Stimulated activated CD4-positive, alpha-beta T cell treated with anti-CD3 and anti-CD28 coated beads, TNF-alpha, amount 100 ng/mL, for 4 hours (primary cell): ENCODE measurements at places on chromosomes 7 and 10.

DNA sequence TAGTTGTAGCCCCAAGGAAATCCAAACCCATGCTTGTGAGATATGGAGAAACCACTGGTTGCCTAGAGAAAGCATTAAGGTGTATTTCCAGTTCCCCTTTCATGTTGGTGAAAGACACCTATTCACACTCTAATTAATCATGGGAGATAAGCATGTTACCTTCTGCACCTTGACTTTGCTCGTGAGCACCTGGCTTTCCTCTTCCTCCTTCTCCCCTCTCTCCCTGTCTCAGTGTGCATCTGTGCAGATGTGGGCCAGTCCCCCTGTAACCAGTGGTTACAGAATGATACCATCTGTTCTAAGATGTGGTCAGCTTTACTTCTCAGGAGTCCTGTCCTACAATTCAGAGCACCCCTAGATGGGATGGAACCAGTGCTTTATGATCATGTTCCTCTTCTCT is 160.6 kb downstream of the LCOR start:
- DNase-seq: no peak

- DNase-seq: no peak
Measured at GRCh38 chr7:36838616-36839225, 114.4 kb upstream of the AOAH start.

DNA sequence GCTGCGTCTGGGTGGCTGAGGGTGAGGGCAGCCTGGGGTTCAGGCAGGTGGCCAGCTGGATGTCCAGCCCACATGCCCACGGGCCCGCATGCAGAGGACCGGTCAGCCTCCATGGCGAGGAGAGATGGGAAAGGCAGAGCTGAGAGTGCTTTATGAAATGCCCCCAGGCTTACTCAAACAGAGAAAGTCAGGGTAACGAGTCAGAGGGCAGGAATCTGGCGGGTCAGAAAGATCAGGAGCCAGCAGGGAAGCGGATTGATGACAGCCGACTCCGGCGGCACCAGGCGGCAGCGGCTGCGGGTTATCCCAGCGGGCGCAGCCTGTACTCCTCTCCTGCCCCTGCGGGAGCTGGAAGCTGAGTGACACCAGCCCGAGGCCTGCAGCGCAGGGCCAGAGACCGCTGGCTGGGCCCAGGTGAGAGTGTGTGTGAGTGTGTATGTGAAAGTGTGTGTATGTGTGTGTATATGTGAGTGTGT is 13.4 kb downstream of the SLC13A4 start:
- DNase-seq: no peak

GRCh38 chr7:120554960-120555571 is 282.1 kb downstream of the KCND2 start:
- no peak for DNase-seq

- DNase-seq: no peak
Measured at GRCh38 chr10:115163129-115163528, 70.0 kb downstream of the ATRNL1 start.

DNA sequence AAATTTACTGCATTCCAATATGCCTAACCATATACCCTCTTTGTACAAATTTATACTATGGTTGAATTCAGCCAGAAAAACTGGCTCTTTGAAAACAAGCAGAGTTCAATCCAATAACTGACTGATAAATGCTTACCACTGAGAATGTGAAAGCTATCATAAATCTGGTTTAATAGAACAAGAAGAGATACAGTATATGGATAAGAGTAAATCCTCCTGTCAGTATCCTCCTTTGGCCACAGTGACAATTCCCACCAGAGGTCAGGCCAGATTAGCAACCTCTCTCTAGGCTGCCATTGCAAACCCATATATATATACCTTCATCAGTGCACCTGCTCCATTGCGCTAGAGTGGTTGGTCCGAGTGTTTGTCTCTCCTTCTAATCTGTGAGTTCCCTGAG is 647.2 kb downstream of the GRM8 start:
- DNase-seq: no peak

DNA sequence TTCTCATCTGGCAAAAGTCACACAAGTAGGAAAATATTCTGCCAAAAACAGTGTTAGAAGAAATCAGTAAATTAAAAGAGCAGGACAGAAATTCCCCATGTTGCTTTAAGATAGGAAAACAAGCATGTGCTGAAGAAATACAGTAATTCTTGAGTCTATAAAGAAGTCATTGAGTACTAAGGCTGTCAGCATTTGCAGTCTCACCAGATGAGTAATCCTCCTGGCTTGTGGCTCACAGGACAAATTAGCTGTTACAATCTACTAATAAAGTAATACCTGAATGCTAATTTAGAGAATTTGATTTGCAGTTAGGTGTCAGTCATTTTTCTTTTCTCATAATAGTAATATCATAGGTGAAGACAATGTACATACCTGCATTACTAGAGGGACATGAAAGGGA is 1158.9 kb upstream of the CELF2 start:
- DNase-seq: no peak

DNA sequence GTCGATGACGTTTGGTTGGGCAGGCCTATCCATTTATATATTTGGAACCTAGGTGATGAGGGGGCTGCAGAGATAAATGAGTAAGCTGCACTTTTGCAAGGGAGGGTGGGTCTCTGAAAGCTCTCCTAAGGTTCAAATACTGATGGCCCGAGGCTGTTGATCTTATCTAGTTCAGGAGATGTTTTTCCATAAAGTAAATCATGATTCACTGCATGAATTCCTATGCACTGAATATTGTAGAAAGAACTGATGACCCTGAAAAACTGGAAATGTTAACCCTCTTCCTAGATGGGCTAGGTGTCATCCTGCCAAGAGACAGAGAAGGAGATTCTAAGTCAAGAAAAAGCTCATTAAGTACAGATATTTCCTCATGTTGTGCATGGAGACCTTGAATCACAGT is 459.9 kb downstream of the PLXNA4 start:
- DNase-seq: no peak

DNA sequence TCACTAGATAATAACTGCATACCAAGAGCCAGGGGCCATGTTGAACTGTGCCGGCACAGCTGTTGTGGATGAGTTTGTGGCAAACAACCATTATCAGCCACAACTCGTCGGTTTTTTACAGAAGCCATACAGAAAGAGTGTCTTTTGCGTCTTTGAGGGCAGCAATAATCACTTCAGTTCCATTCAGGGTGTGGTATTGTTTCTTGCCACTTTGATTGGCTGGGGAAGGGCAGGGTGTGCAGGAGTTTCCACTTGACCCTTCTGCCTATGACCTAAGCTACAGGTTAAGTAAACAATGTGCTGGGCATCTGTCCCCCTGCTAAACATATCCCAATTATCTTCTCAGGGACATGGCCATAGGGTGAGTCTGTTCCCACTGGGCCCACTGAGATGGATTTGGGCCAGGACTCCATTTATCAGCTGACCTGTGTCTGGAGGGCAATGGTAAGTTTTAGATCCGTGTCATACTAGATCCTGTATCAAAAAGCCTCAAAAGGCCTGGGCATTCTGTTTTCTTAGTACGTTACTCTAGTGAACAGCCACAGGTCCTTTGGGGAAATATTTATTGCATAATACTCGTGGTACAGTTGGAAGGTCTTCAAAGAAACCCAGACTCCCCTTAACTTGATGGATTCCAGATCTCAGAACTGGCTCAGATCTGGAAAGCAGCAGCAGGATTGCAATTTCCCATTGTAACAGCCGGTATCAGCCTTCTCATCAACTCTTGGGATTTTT is 15.9 kb downstream of the ZNF3 start:
- DNase-seq: no peak

GRCh38 chr7:22074897-22075296 is 129.2 kb upstream of the CDCA7L start:
- DNase-seq: no peak

DNA sequence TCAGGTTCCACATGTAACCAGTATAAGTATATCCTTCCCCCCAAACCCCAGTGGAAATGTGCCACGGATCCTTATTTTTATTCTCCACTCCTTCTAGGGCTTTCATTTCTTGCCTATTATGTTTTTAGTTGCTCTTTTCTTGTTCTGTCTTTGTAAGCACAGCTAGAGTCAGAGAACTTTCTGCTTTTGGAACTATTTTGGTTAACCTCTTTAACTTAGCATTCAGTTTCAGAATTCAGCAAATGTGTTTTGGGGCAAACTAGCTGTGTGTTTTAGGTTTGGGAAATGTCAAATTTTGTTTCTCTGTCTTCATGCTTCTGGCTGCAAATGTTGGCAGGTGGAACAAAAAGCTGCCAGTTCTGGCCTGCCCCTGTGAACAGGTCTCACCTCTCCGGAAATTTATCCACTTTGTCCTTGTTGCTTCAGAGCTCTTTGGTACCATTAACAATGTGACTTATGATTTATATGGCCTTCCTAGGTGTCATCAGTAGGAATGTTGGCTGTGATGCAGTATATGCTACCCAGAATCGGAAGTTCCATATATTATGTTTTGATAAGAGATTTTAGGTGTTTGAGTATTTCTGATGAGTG is 156.1 kb downstream of the ADK start:
- no peak for DNase-seq

DNA sequence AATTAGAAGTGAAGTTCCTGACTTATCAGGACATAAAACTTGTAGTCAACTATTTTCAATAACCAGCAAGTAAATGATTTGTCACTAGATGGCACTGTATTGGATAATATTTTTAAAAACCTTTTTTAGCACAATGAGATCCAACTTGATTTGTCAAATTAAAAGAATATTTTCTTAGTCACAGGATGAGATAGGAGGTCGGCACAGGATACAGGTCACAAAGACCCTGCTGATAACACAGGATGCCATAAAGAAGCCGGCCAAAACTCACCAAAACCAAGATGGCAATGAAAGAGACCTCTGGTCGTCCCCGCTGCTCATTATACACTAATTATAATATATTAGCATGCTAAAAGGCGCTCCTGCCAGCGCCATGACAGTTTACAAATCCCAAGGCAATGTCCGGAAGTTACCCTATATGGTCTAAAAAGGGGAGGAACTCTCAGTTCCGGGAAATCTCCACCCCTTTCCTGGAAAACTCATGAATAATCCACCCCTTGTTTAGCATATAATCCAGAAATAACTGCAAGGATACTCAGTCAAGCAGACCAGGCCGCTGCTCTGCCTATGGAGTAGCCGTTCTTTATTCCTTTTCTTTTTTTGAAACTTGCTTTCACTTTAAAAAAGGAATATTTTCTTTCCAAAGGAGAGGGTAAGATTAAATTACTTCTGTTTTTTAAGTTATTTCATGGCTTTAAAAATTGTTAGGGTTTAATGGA is 255.7 kb upstream of the MKLN1 start:
- DNase-seq: no peak

GRCh38 chr10:47325303-47326291 is 3.3 kb downstream of the GDF2 start:
- DNase-seq: no peak

- DNase-seq: no peak
Measured at GRCh38 chr10:19815731-19816410, 361 bp upstream of the PLXDC2 start.

DNA sequence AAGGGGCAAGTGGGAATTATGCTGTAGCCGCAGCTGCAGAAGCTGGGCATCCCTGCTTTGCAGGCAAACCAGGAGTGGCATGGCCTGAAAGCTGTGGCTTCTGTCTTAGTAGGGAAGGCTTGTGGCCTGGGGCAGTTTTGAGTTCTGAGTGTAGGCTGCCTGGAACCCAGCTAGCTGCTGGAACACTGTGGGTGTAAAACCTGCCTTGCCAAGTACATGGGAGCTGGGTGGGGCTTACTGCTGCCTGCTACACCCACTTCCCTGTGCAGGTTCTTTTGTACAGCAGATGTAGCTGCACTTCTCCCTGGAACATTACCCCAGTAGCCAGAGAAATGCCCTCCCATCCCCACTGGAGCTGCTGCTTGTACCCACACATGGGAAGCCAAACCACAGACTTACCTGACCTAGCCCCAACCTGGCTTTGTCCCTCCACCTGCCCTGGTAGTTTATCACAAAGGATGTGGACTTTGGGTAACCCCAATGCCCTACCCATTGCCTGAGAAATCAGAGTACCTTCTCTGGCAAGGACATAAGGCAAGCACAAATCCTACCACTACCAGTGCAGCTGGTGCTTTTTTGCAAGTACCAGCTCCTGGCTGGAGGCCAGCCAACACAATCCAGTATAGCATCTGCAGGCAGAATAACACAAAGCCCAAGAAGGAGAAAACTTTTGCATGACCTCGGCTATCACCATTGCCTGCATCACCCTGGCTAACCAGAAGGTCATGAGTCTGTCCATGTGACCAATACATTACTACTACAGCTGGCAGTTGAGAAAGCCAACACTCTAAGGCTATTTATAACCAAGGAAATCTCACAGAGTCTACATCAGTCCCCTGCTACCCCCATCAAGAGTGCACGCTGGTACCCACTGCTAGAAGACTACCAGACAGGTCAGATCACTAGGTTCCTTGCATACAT is 26.5 kb upstream of the PPP1R3A start:
- DNase-seq: no peak

- no peak for DNase-seq
Measured at GRCh38 chr10:74827045-74827441, 643 bp downstream of the KAT6B start.

DNA sequence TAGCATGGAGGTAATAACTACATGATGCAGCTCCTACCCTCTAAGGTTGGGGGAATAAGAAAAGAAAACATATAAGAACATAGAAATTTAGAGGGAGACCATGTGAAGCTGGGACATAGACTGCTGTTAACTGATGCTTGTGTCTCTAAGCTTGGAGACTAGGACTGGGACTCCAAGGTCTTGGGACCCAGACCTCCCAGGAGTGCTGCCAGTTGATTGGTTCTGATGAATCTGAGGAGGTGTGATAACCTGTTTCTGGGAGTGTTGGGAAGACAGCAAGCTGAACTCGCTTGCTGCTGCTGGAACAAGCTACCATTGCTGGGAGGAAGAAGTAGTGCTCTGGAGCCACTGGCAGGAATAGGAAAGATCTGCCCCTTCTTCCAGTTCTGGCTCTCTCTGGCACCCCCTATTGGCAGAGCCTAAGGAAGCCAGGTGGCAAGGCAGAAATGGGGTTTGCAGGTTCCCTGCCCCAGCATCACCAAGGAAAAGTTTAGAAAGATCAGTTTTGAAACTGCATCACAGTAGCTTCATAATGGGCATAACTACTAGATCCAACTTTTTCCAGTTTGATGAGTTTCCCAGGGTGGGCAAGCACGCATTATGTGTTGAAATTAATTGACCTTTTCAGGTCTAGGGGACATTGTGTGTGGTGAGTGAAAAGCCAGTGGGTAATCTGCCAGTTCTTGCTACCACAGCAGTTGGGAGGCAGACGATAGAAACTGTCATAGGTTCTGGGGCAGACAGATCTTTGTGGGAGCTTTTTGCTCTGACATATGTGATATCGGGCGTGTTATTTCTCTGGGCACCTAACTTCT is 140.7 kb downstream of the SND1 start:
- DNase-seq: no peak
